CD8-positive, alpha-beta memory T cell (primary cell): ENCODE measurements at places on chromosomes 4 and X. TPM values are rescaled to one million over a fixed set of nuclear protein-coding genes. Genes with fewer than 3 reads are reported as not detected.

DNA sequence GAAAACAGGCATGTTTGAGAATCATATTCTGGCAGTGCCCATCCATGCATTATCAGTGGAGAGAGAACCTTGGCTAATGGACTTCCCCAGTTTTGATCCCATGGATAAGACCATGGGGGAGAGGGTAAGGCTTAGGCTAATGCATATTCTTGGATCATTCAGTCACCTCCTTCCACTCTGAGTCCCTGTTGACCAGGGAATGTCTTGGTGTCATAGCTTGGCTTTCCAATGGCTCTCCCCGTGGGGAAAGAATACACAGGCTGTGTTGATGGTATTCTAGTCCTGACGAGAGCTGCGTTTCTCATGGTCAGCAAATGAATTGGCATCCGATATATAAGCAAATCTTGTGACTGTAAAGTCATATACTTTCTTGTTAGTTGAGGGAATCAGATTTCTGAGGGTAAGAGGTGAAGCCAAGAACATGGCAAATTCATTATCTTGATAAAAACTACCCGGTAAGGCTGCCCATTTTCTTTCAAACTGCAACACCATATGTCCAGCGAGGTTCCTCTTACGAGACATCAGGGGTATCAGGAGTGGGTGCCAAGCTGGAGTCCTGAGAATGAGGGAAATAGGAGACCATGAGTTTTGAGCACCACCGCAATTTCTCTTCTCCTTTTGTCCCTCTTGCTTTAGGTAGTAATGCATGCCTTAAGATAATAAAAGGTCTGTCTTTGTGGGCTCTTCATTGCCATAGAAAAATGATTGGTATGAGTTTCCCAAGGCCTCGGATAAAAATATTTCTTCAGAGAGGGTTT is 18.0 kb downstream of the RHOH start:
- peaks cover 24% of the 10 kb centered on the region for H3K36me3 ChIP-seq
- H3K27ac ChIP-seq, result peak overlapping the region; percentile 2
- peak overlapping the region; percentile 13 for H3K4me3 ChIP-seq
- DNase-seq, result no peak
- no peaks in the 10 kb centered on the region for H3K27me3 ChIP-seq

DNA sequence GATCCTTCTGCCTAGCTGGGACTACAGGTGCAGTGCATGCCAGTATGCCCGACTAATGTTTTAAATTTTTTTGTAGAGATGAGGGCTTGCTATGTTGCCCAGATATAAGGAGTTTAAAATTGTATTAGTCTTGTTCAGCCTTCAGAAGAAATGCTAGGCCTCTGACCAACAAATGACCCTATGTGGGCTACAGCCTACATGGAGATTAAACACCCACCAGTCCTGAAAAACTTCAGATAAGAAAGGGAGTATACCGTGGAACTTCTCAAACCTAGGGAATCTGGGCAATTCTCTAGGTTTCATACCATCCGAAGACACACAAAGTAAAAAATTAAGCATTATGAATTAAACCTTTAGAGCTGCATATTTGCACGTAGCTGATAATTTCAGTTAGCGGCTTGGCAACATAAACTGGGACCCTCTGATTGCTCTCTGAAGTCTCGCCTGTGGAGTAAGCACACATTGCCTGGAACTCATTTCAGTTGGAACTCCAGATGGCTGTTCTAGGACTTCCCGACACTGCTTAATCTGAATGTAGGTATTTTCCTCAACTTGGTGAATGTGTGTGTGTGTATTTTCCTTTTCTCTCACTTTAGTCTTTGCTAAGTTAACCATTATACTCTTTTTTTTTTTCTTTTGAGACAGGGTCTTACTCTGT is 33.0 kb downstream of the MOB1B start:
- H3K4me3 ChIP-seq, result no peak overlapping the region
- no peaks in the 10 kb centered on the region for H3K27me3 ChIP-seq
- H3K36me3 ChIP-seq, result no peaks in the 10 kb centered on the region
- no peak for DNase-seq
- no peak overlapping the region for H3K27ac ChIP-seq

HEPH gene
- total RNA-seq, result not detected

- no peaks in the 10 kb centered on the region for H3K4me1 ChIP-seq
- no peak for DNase-seq
- no peak overlapping the region for H3K4me3 ChIP-seq
- H3K36me3 ChIP-seq, result no peaks in the 10 kb centered on the region
- H3K27ac ChIP-seq, result no peak overlapping the region
Observed at GRCh38 chr4:75542824-75543223, 13.0 kb upstream of the ODAPH start.

DNA sequence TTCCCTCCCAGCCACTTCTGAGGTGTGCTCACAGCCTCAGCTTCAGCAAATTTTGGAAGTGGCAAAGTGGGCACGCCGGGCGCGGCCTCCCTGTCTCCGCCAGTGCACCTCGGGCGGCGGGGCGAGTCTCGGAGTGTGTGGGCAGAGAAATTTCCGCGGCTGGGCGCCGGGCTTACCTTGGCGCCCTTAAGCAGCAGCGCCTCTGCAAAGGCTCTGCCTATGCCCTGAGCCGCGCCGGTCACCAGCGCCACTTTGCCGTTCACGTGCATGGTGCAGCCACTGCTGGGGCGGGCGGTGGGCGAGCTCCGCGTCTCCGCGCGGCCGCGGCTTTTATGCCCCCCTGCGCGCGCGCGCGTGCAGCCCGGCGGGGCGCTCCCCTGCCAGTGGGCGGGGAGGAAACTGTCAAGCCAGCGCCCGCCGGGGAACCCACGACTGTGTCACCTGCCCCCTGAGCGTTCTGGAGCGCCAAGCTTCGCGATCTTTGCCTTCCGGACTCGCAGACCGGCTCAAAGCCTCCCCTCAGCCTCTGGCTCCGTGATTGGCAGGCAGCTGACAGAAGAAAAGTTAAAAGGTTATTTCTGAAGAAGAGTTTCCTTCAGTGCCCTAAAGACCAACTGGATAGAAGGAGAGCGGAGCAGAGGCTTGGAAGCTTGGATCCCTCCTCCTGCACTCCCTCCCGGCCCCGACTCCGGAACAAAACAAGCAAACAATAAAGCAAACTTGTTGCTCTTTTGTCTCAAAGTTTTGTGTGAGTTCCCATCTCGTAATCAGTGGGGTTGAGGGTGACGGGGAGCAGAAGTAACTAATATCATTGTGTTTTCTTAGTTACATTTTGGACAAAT is at the start of gene HPGD:
Gene HPGD (minus strand): TSS at position 306 of the 842 bp plus-strand sequence. CDS start 37 bp downstream, at position 269.
- H3K4me1 ChIP-seq, result no peaks in the 10 kb centered on the region
- no peaks in the 10 kb centered on the region for H3K27me3 ChIP-seq
- peak; percentile 77 for DNase-seq

GRCh38 chr4:138707746-138708677 is 307.6 kb upstream of the NOCT start:
- no peaks in the 10 kb centered on the region for H3K36me3 ChIP-seq
- no peak overlapping the region for H3K4me3 ChIP-seq
- no peaks in the 10 kb centered on the region for H3K4me1 ChIP-seq
- DNase-seq, result no peak

GRCh38 chr4:145881576-145881975 is 57.0 kb downstream of the ZNF827 start:
- no peaks in the 10 kb centered on the region for H3K27me3 ChIP-seq
- H3K36me3 ChIP-seq, result no peaks in the 10 kb centered on the region
- H3K4me3 ChIP-seq, result no peak overlapping the region
- H3K4me1 ChIP-seq, result no peaks in the 10 kb centered on the region

DNA sequence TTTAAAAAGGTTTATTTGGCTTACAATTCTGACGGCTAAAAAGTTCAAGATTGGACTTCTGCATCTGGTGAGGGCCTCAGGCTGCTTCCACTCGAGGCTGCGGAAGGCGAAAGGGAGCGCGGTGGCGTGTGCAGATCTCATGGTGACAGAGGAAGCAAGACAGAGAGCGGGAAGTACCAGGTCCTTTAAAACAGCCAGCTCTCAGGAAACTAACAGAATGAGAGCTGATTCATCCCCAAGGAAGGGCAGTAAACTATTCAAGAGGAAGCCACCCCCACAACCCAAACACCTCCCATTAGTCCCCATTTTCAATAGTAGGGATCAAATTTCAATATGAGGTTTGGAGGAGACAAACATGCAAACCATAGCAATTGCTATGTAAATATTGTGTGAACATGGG is 2144.2 kb upstream of the AGA start:
- no peak overlapping the region for H3K4me3 ChIP-seq
- H3K4me1 ChIP-seq, result no peaks in the 10 kb centered on the region
- no peaks in the 10 kb centered on the region for H3K36me3 ChIP-seq
- DNase-seq, result no peak

DNA sequence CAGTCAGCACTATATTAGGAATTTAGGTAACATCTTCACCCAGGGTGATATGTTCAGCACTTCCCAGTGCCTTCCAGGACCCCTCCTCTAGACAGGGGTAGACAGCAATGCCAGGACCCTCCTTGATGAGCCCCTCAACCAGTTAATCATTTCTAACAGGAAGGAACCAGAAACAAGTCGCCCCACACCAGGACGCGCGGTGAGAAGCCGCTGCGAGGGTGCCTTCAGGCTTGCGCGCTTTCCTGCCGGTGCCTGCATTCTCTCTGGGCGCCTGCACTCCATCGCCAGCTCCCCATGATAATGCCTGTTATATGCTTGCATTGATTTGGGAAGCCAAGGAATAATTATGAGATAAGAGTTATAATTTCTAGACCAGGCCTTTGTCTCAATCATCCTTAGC is 116.0 kb downstream of the ENPP6 start:
- H3K4me3 ChIP-seq, result no peak overlapping the region
- no peak overlapping the region for H3K27ac ChIP-seq
- DNase-seq, result no peak
- no peaks in the 10 kb centered on the region for H3K27me3 ChIP-seq
- H3K36me3 ChIP-seq, result no peaks in the 10 kb centered on the region
- H3K4me1 ChIP-seq, result no peaks in the 10 kb centered on the region

GRCh38 chr4:163167333-163167626 is 590 bp upstream of the NAF1 start:
- H3K36me3 ChIP-seq, result peaks cover 5% of the 10 kb centered on the region
- H3K27ac ChIP-seq, result peak overlapping the region; percentile 91
- H3K27me3 ChIP-seq, result no peaks in the 10 kb centered on the region
- peaks cover 24% of the 10 kb centered on the region for H3K4me1 ChIP-seq
- H3K4me3 ChIP-seq, result peak overlapping the region; percentile 61
- DNase-seq, result no peak

TENM3 gene
- total RNA-seq, result not detected

DNA sequence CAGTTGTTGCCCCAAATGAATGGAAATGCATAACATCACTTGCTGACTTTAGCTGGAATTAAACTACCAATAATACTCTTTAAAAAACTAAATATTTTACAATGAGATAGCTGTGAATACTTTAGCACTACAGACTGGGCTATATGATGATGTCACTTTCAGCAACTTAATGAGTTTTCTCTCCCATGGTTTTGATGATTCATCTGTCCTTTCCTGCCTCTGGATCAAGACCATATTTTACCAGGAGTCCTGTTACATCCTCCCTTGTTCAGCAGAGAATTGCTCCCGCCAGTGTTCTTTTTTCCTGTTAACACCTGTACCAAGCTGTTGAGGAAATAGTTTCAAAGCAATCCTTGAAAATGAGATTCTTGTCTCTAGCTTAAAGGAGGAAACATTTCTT is 543.0 kb downstream of the SPRY1 start:
- H3K36me3 ChIP-seq, result no peaks in the 10 kb centered on the region
- no peak overlapping the region for H3K27ac ChIP-seq
- H3K4me1 ChIP-seq, result no peaks in the 10 kb centered on the region
- no peak for DNase-seq
- no peaks in the 10 kb centered on the region for H3K27me3 ChIP-seq

DNA sequence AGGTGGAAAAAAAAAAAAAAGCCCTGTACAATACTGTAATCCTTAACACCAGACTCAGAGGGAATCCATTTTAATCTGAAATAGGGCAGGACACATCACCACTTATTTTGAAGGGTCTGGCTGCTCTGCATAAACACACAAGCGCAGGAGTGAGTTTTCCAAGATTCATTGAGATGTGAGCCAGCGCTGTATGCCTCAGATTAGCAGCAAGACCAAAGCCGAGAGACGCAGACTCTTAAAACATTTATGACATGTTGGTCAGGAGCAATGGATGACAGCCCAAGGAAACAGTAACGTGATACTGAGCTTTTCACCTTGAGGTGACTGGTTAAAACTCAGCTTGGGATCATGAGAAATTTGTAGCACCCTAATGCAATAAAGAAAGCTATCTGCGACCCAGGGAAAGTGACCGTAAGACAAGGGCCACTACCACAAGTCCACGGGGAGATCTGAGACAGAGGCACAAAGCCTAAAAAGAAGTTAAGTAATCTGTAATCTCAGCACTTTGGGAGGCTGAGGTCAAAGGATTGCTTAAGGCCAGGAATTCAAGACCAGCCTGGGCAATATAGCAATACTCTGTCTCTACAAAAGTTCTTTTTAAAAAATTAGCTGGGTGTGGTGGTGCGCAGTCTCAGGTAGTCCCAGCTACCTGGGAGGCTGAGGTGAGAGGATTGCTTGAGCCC is 210.6 kb downstream of the COL25A1 start:
- H3K36me3 ChIP-seq, result no peaks in the 10 kb centered on the region
- H3K4me1 ChIP-seq, result no peaks in the 10 kb centered on the region
- no peaks in the 10 kb centered on the region for H3K27me3 ChIP-seq
- no peak for DNase-seq
- H3K27ac ChIP-seq, result no peak overlapping the region
- H3K4me3 ChIP-seq, result no peak overlapping the region

GRCh38 chr4:120446051-120446567 is 379.5 kb upstream of the MAD2L1 start:
- H3K36me3 ChIP-seq, result no peaks in the 10 kb centered on the region
- no peaks in the 10 kb centered on the region for H3K4me1 ChIP-seq
- no peak overlapping the region for H3K4me3 ChIP-seq

DNA sequence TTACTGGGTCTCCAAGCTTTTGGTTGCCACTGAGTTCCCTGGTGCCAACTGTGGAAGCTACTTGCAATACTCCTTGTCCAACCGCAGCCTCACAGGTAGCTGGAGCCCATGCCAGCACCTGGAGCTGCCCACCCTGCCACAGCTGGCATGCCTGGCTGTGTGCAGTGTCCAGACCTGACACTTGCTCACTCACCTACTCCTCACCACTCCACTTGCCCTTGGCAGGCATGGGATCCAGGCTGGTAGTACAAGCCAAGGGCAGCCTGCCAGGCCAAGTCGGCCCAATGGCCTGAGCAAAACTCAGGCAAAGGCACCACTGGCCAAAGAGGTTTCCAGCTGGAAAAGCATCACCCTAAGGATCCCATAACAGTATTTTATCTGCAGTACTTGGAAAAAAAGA is 246.3 kb downstream of the PDGFC start:
- no peak overlapping the region for H3K27ac ChIP-seq
- no peaks in the 10 kb centered on the region for H3K4me1 ChIP-seq
- H3K4me3 ChIP-seq, result no peak overlapping the region

- DNase-seq, result no peak
- no peaks in the 10 kb centered on the region for H3K4me1 ChIP-seq
Observed at GRCh38 chrX:139720136-139720535, 12.2 kb upstream of the MCF2 start.

- no peaks in the 10 kb centered on the region for H3K27me3 ChIP-seq
- no peaks in the 10 kb centered on the region for H3K36me3 ChIP-seq
- no peak overlapping the region for H3K27ac ChIP-seq
- H3K4me1 ChIP-seq, result no peaks in the 10 kb centered on the region
- no peak overlapping the region for H3K4me3 ChIP-seq
Observed at GRCh38 chr4:145871209-145871608, 67.4 kb downstream of the ZNF827 start.

DNA sequence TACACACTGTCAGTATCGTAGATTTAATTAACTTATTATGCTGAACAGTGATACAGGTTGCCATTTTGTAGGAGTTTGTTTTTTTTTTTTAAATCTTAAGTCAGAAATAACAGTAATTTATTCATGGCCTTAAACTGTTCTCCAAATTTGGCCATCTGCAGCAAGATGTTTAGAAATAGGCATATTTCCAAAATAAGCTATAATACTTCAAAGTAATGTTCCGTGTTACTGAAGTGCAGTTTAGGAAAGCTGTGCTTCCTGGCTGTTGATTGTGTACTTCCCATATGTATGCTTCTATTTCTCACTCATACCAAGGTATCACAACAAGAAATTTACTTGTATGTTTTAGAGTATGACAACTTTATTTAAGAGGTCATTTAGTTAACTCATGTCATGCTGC is 28.9 kb downstream of the CPEB2 start:
- H3K27ac ChIP-seq, result no peak overlapping the region
- H3K4me3 ChIP-seq, result no peak overlapping the region
- DNase-seq, result no peak
